Mesenteric fat pad (tissue), 1 donor: ENCODE measurements at places on chromosomes 7 and 10.

DNA sequence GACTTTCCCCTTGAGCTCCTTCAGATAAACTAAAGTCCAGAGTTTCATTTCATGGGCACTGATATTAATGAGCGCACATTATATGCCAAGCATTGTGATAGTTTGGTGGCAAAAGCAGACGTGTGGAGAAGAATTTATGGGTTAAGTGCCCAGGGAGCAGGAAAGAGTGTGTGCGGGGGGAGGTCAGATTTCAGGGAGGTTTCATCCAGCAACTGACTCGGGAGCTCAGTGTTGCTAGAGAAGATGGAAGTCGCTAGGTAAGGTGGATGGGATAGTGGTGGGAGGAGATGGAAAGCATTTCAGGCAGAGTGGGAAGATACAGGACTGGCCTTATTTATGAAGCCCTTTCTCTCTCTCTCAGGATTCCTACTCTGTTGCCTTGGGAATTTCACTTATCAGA is 223.0 kb downstream of the SNX10 start:
- DNase-seq, result no peak

DNA sequence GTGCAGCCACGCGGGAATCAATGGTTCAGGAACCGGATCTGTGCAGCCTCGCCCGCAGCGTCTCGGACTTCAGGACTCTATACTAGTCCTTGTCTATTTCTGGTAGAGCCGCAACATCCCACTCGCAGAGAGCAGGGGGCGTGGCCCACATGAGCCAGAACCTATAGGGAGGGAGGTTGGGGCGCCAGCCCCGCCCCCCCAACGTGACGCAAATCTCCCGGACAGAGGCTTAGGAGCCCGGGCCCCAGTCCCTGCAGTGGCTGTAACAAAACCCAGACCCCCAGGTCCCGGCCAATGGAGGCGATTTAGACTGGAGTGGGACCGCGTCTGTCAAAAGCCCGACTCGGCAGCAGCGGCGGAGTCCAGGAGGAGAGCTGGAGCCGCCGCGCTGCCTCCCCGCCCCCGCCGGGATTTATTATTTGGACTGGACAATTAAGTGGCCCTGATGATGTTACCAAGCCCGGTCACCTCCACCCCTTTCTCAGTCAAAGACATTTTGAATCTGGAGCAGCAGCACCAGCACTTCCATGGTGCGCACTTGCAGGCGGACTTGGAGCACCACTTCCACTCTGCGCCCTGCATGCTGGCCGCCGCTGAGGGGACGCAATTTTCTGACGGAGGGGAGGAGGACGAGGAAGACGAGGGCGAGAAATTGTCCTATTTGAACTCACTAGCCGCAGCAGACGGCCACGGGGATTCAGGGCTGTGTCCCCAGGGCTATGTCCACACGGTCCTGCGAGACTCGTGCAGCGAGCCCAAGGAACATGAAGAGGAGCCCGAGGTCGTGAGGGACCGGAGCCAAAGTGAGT is at the start of gene NKX2-3:
Gene NKX2-3 (plus strand): TSS at position 256 of the 809 bp plus-strand sequence. CDS start 190 bp downstream, at position 446.
- DNase-seq, result peak; percentile 96

- DNase-seq, result no peak
Measured at GRCh38 chr7:122219253-122219865, 75.3 kb upstream of the AASS start.

DNA sequence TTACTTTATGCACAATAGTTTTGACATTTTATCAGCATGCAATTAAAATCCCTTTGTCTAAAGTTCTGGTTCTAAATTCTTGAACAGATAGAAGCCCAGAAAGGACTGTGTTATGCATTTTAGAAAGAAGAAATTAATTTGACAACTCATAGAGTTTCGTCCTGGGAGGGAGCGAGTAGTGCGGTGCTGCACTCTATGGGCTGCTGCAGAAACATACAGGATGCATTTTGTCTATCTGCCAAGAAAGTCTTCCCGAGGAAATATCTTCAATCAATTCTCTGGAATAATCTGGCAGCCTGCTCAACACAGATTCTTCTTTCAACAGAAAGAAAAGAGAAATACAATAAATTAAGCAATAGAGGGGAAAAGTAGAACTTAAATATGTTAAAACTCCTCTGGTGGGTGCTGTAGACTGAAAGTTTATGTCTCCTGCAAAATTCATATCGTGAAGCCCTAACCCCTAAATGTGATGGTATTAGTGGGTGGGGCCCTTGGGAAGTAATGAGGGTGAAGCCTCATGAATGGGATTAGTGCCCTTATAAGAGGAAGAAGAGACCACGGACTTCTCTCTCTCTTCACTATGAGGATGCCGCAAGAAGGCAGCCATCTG is 39.0 kb upstream of the IFRD1 start:
- DNase-seq, result no peak

GRCh38 chr7:12890586-12890985 is 203.2 kb downstream of the ARL4A start:
- no peak for DNase-seq

- no peak for DNase-seq
Measured at GRCh38 chr10:122577311-122577885, 16.8 kb downstream of the DMBT1 start.

GRCh38 chr10:131843881-131844284 is 56.9 kb upstream of the PPP2R2D start:
- peak; percentile 87 for DNase-seq
